Placental pericyte (primary cell): ENCODE measurements at places on chromosomes 16 and 17. TPM values are rescaled to one million over a fixed set of nuclear protein-coding genes. Genes with fewer than 3 reads are reported as not detected.

Gene SMARCD2
- total RNA-seq, result 70.2 and 88.3 TPM in 2 replicates

Gene SEPTIN12
- total RNA-seq, result not detected in 2 replicates

Gene SCIMP
- total RNA-seq, result not detected in 2 replicates

Gene GSDMA
- total RNA-seq, result not detected in 2 replicates

Gene COX6A2
- total RNA-seq, result not detected in 2 replicates

Gene ZNRF1
- total RNA-seq, result 18.6 and 26.3 TPM in 2 replicates

Gene KRTAP2-3
- 0.72 TPM in 1 of 2 replicates, not detected in the other for total RNA-seq

Gene AMZ2
- 51.6 and 71.6 TPM in 2 replicates for total RNA-seq

Gene RAB26
- total RNA-seq, result 1.4 and 1.5 TPM in 2 replicates

Gene GAS2L2
- total RNA-seq, result not detected in 2 replicates

Gene PRCD
- total RNA-seq, result 3.5 and 4.3 TPM in 2 replicates

Gene AURKB
- 2.6 and 67.6 TPM in 2 replicates for total RNA-seq

Gene NUBP1
- 18.8 and 25.2 TPM in 2 replicates for total RNA-seq

Gene TBC1D3C
- total RNA-seq, result not detected in 2 replicates

Gene PITPNM3
- total RNA-seq, result 0.43 and 0.44 TPM in 2 replicates

Gene KRT33B
- total RNA-seq, result not detected in 2 replicates

Gene DRC3
- total RNA-seq, result 0.66 and 0.86 TPM in 2 replicates

Gene HOXB1
- not detected in 2 replicates for total RNA-seq

Gene KRT25
- total RNA-seq, result not detected in 2 replicates

Gene MYH11
- total RNA-seq, result under 0.01 TPM in 2 replicates

Gene KRTAP1-1
- total RNA-seq, result not detected in 2 replicates

Gene SEZ6
- not detected in 2 replicates for total RNA-seq

Gene TERB1
- 0.14 TPM in 1 of 2 replicates, not detected in the other for total RNA-seq

Gene DNASE1L2
- total RNA-seq, result 0.86 and 1.1 TPM in 2 replicates

Gene TEKT1
- not detected in 2 replicates for total RNA-seq

Gene FOXO3B
- 7.2 and 7.6 TPM in 2 replicates for total RNA-seq

Gene NACA2
- total RNA-seq, result not detected in 2 replicates

Gene SETD1A
- 5.0 and 5.2 TPM in 2 replicates for total RNA-seq

Gene WFDC1
- total RNA-seq, result 0.29 and 2.4 TPM in 2 replicates

Gene ZNF287
- 5.0 and 5.3 TPM in 2 replicates for total RNA-seq

Gene TLCD3B
- total RNA-seq, result 0.43 TPM in 1 of 2 replicates, not detected in the other

Gene ADAT1
- 56.9 and 80.6 TPM in 2 replicates for total RNA-seq

Gene ZNF205
- total RNA-seq, result 17.9 and 20.0 TPM in 2 replicates

Gene ADAM11
- total RNA-seq, result 0.22 and 0.57 TPM in 2 replicates

Gene CCL14
- total RNA-seq, result not detected in 2 replicates

Gene NTN3
- 0.14 and 0.22 TPM in 2 replicates for total RNA-seq

Gene SLC6A4
- total RNA-seq, result not detected in 2 replicates
